ENCODE measurements at places on chromosomes 7 and 10. TPM values are rescaled to one million over a fixed set of nuclear protein-coding genes. Genes with fewer than 3 reads are reported as not detected.

The PRRT4 gene
- 2.5 TPM for total RNA-seq

The MINDY3 gene
- total RNA-seq: 107 TPM

The KIF11 gene
- 8.5 TPM for total RNA-seq

The TRUB1 gene
- total RNA-seq: 42.3 TPM

All from parietal lobe (tissue), 2 donors.